ENCODE measurements at places on chromosomes 4 and X.

DNA sequence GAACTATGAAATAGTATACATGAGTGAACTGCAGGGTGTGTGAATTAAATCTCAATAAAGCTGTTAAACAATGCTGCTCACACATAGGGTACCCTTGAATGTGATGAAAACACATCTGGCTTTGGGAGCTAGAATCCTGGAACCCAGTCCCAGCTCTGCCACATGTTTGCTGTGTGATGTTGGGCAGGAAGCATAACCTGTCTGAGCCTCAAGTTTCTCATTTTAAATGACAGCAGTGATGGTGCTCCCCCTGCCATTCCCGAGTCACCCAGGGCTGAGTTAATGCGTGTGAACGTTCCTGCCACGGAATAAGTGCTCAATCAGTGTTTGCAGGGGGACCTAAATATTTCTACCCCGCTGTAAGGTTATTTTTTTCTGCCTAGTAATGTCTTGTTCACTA, 10.9 kb downstream of the EVC start:
- no peak for DNase-seq

DNA sequence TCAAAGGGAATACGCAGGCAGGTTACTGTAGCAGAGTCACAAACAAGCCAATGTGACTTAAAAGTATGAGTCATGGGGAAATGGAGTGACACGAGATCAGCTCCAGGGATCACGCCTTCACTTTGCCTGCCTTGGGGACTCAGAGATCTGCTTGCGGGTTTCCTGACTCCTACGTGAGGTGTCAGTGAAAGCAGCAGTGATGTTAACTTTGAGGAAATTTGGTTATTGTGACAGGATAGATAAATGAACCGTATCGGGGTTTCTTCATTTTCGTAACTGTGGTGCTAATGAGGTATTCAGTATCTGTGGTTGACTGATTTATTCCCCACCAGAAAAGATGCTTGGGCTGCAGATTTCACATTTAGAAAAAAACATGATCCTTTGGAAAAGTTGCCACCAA, 383.3 kb upstream of the ZFP42 start:
- DNase-seq: no peak

DNA sequence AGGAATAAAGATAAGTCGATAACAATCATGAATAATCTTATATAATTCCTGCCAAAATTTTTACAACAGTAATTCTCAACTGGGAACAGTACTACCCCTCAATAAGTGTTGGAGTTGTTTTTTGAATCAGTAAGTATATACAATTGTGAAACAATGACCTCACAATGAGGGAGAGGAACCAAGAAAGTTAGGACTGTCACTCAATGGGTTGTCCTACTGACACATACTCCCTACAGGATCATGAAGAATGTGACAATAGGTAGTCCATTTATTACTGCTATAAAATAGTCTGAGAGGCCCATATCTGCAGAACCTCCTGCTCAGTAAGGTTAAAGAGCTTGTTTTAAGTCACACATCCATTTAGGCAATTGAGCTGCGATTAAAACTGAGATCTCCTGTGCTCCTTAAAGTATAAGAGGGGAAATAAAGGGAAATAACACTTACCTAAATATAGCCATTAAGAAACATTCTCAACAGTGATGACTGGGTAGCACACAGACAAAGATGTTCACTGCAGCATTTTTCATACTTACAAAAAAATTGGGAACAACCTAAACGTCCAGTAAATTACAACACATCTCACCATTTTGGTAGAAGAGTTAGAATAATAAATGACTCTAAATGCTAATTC, 26.2 kb downstream of the FBXW7 start:
- no peak for DNase-seq

DNA sequence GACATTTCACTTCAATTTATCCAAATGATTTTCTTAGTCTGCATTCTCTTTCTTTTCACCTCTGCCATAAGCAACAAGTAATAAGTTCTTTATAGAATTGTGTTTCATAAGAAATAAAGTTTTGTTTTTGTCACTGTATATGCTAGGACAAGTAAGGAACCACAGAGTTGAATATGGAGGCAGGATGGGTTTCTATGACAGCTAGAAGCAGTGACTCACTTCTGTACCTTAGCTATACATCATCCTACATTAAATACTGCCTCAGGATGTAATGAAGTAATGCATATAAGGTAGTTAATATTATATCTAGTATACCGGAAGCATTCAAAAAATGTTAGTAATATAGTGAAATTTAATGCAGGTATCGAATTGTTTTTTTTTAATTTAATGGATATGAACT, 128.0 kb downstream of the PPA2 start:
- DNase-seq: no peak

Data from nucleus accumbens (tissue), 56 donors.